Activated T-helper 1 cell treated with anti-CD3 and anti-CD28 coated beads, Interleukin-12 subunit alpha, Interleukin-12 subunit beta, Interleukin-2, Interleukin-4 antibody, amounts not matched to agents 30 ng/mL and 10 ng/mL and 1 ng/mL, durations not matched to agents 14 hours and 24 hours and 36 hours (primary cell): ENCODE measurements at places on chromosomes 2 and 18.

GRCh38 chr2:74373985-74374384, 6.1 kb downstream of the DCTN1 start:
- H3K4me1 ChIP-seq, result peaks cover 5% of the 10 kb centered on the region
- H3K4me3 ChIP-seq, result no peak overlapping the region
- DNase-seq, result no peak
- H3K27me3 ChIP-seq, result no peaks in the 10 kb centered on the region

GRCh38 chr2:229057976-229058553, 213.0 kb downstream of the PID1 start:
- no peaks in the 10 kb centered on the region for H3K4me1 ChIP-seq
- no peak overlapping the region for H3K4me3 ChIP-seq
- H3K36me3 ChIP-seq, result no peaks in the 10 kb centered on the region
- no peak overlapping the region for H3K27ac ChIP-seq

DNA sequence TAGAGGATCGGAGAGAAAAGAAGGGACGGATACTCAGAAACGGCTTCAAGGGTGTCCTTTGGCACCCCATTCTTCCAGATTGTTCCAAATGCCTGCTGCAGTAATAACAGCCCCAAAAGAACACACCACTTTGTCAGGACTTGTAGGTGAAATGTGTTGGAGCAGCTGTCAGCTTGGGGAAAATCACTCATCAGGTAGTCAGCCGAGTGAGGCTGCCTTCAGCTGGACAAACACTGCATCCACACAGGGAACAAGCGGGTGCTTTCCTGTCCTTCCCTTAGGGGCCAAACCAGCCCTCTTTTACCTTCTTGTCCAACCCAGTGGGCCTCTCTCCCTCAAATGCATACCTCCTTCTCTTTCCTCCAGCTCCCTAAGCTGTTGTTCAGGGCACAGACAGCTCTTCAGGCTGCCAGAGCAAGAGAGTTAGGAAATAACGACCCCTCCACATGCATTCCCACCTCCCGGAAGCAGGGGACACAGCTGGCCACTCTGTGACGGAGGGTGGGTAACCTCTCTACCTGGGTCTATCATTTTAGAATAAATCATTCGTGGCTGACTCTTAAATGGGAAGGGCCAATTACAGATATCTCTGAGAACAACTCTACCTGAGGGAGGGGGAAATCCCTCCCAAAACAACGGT, 48.1 kb downstream of the BCL11A start:
- H3K36me3 ChIP-seq, result no peaks in the 10 kb centered on the region
- no peaks in the 10 kb centered on the region for H3K4me1 ChIP-seq

GRCh38 chr2:137913169-137913568, 51.1 kb upstream of the HNMT start:
- no peaks in the 10 kb centered on the region for H3K36me3 ChIP-seq
- no peaks in the 10 kb centered on the region for H3K27me3 ChIP-seq
- H3K4me3 ChIP-seq, result no peak overlapping the region
- DNase-seq, result no peak
- H3K4me1 ChIP-seq, result no peaks in the 10 kb centered on the region
- no peak overlapping the region for H3K27ac ChIP-seq

GRCh38 chr2:217049422-217049821, 189.6 kb upstream of the TNP1 start:
- no peak for DNase-seq
- H3K4me3 ChIP-seq, result no peak overlapping the region
- peaks cover 23% of the 10 kb centered on the region for H3K27me3 ChIP-seq
- H3K36me3 ChIP-seq, result no peaks in the 10 kb centered on the region
- no peak overlapping the region for H3K27ac ChIP-seq
- no peaks in the 10 kb centered on the region for H3K4me1 ChIP-seq

DNA sequence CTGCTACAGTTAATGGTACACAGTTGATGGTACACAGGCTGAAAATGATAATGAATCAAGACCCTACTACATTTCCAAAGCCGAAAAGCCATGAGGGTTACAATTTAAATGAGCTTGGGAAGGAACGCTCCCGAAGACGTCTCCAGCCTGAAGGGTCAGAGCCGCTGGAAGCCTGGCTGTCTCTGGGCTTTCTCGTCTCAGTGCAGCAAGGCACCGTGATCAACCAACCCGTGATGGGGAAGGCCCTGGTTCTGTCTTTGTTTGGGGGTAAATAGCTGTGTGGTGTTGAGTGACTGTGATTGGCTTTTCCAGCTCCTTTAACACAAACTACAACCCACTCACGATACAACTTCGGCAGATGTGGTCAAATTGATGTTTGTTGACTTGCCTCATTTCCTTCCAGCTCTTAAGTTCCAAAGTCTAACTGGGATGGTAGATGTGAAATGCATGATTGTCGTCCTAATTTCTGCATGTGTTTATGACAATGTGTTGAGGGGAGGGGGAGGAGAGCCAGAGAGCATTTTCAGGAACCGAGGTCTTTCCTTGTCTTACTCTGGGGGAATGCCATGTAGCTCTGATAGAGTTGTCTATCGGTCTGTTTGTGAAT, 59.9 kb upstream of the EML6 start:
- peaks cover 21% of the 10 kb centered on the region for H3K4me1 ChIP-seq
- H3K27ac ChIP-seq, result no peak overlapping the region
- peaks cover 75% of the 10 kb centered on the region for H3K36me3 ChIP-seq

DNA sequence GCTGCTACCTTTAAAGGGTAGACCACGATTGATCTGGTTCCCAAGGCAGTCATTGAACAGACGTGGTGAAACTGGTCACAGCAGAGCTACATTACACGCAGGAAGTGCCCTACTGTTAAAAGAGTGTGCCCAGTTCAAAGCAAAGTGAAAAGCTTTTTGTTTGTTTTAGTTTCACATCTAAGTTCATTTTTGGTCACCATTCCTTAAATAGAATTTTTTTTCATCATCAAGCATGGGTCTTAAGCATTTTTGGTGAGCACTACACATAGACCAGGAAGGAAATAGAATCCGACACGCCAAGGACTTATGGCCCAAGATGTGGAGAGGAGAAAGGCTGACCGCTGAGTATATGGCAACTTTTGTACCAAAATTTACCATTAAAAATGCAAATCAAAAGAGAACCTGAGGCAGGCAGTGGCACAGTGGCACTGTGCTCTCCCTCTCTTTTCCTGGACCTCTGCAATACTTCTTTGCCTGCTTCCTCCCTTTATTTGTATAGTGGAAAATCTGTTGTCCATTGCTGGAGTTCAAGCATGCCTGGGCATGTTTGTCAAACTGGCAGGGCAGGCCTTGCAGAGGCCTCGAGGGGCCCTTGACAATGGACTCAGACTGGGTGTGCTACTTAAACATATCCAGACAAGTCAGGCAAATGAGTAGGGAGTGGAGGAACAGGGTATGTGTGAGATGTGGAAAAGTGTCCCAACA, 42.6 kb upstream of the HNRNPA3 start:
- no peaks in the 10 kb centered on the region for H3K36me3 ChIP-seq
- peaks cover 33% of the 10 kb centered on the region for H3K4me1 ChIP-seq
- DNase-seq, result no peak

- H3K4me1 ChIP-seq, result peaks cover 63% of the 10 kb centered on the region
- no peak overlapping the region for H3K4me3 ChIP-seq
- H3K27me3 ChIP-seq, result no peaks in the 10 kb centered on the region
- DNase-seq, result no peak
Observed at GRCh38 chr2:148513427-148513826, 131.1 kb upstream of the EPC2 start.

- H3K4me3 ChIP-seq, result no peak overlapping the region
- no peak for DNase-seq
- H3K36me3 ChIP-seq, result no peaks in the 10 kb centered on the region
- no peaks in the 10 kb centered on the region for H3K4me1 ChIP-seq
Observed at GRCh38 chr2:23083966-23084365, 301.0 kb upstream of the KLHL29 start.

DNA sequence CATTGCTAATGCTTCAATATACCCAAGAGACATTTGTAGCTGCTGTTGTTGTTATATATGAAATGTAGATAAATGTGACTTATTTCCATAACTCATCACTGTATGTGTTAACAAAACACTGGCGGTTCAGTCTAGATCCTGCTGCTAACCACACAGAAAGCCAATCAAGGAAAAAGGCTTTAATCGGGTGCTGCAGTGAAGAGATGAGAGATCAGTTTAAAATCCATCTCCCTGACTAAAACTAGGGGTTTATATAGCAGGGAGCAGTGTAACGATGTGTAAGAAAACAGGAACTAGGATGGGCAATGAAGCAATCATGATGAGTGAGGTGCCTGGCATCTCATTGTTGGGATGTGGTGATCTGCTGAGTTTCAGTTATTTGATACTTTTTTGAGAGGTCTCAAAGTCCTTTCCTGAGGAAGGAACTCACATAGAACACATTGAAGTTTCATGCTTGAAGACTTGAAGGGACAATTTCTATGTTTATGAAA, 677.7 kb upstream of the CDH7 start:
- no peak for DNase-seq
- H3K27me3 ChIP-seq, result no peaks in the 10 kb centered on the region
- H3K4me1 ChIP-seq, result no peaks in the 10 kb centered on the region
- H3K4me3 ChIP-seq, result no peak overlapping the region

GRCh38 chr2:55954306-55955035, 30.9 kb upstream of the EFEMP1 start:
- H3K4me3 ChIP-seq, result no peak overlapping the region
- DNase-seq, result no peak
- no peaks in the 10 kb centered on the region for H3K4me1 ChIP-seq
- H3K27me3 ChIP-seq, result peaks cover under 1% of the 10 kb centered on the region

- no peak overlapping the region for H3K4me3 ChIP-seq
- no peaks in the 10 kb centered on the region for H3K27me3 ChIP-seq
- no peaks in the 10 kb centered on the region for H3K4me1 ChIP-seq
- no peaks in the 10 kb centered on the region for H3K36me3 ChIP-seq
Observed at GRCh38 chr2:104140361-104140760, 713.6 kb upstream of the POU3F3 start.

GRCh38 chr2:20614201-20615067, 36.5 kb downstream of the HS1BP3 start:
- no peak overlapping the region for H3K4me3 ChIP-seq
- no peak overlapping the region for H3K27ac ChIP-seq
- peaks cover 2% of the 10 kb centered on the region for H3K27me3 ChIP-seq

GRCh38 chr2:28610583-28611201, 114.8 kb downstream of the PLB1 start:
- H3K27me3 ChIP-seq, result no peaks in the 10 kb centered on the region
- peak overlapping the region; percentile 47 for H3K4me3 ChIP-seq
- H3K27ac ChIP-seq, result peak overlapping the region; percentile 29
- H3K4me1 ChIP-seq, result peaks cover 30% of the 10 kb centered on the region

GRCh38 chr2:223109341-223109740, 57.4 kb downstream of the KCNE4 start:
- no peaks in the 10 kb centered on the region for H3K4me1 ChIP-seq
- no peak overlapping the region for H3K27ac ChIP-seq
- H3K36me3 ChIP-seq, result no peaks in the 10 kb centered on the region
- no peak for DNase-seq

GRCh38 chr18:75264195-75264594, 53.6 kb downstream of the TSHZ1 start:
- H3K27me3 ChIP-seq, result no peaks in the 10 kb centered on the region
- DNase-seq, result no peak
- peaks cover 14% of the 10 kb centered on the region for H3K4me1 ChIP-seq
- no peak overlapping the region for H3K4me3 ChIP-seq
- H3K27ac ChIP-seq, result no peak overlapping the region
- H3K36me3 ChIP-seq, result peaks cover 2% of the 10 kb centered on the region

- H3K4me1 ChIP-seq, result no peaks in the 10 kb centered on the region
- no peaks in the 10 kb centered on the region for H3K36me3 ChIP-seq
- H3K27me3 ChIP-seq, result peaks cover 7% of the 10 kb centered on the region
- DNase-seq, result no peak
- H3K4me3 ChIP-seq, result no peak overlapping the region
Observed at GRCh38 chr2:227623226-227623625, 5.9 kb downstream of the SCYGR4 start.

DNA sequence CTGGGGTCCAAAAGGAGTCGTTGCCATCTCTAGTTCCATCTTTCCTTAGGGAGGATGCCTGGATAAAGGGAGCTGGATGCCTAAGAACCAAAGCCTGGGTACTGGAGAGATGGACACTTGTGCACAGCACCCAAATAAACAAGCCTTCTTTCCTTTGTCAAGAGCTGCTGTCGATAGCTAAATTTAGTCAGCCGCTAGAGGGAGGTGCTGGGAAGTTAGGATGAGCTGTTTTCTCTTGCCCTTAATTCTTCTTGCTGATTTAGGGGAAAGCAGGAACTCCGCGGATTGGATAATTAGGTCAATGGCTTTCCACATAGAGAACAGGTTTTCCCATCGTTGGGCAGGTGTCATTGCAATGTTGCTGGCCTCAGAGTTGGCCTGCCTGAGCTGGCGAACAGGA, 30.9 kb upstream of the SERPINB12 start:
- H3K27ac ChIP-seq, result no peak overlapping the region
- no peaks in the 10 kb centered on the region for H3K4me1 ChIP-seq
- DNase-seq, result no peak
- H3K36me3 ChIP-seq, result no peaks in the 10 kb centered on the region
- H3K4me3 ChIP-seq, result no peak overlapping the region

DNA sequence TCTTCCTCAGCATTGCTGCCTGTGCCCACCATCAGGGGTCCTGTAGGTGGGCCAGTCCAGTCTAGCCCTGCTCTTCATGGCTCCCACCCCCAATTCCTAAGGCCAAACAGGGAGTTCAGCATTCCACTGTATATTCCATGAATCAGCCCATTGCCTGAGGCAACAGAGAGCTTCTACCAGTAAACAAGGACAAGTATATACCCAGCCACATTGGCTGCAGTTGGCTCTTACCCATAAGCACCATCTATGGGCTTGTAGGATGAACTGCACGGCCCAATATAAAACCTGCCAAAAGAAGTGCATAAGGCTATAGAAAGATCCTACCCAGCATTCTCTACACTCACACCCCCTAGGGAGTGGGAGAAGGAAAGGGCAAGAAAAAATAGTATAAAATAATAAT, 95.1 kb upstream of the SALL3 start:
- no peak overlapping the region for H3K4me3 ChIP-seq
- peaks cover 2% of the 10 kb centered on the region for H3K27me3 ChIP-seq
- no peaks in the 10 kb centered on the region for H3K36me3 ChIP-seq
- DNase-seq, result no peak
- H3K27ac ChIP-seq, result no peak overlapping the region

- no peak for DNase-seq
- no peak overlapping the region for H3K27ac ChIP-seq
- no peak overlapping the region for H3K4me3 ChIP-seq
- peaks cover 3% of the 10 kb centered on the region for H3K27me3 ChIP-seq
Observed at GRCh38 chr2:43020990-43021669, 205.3 kb downstream of the ZFP36L2 start.

GRCh38 chr2:109607766-109608165, 6.0 kb downstream of the SEPTIN10 start:
- H3K27ac ChIP-seq, result no peak overlapping the region
- no peak overlapping the region for H3K4me3 ChIP-seq
- H3K27me3 ChIP-seq, result peaks cover 48% of the 10 kb centered on the region
- DNase-seq, result no peak

DNA sequence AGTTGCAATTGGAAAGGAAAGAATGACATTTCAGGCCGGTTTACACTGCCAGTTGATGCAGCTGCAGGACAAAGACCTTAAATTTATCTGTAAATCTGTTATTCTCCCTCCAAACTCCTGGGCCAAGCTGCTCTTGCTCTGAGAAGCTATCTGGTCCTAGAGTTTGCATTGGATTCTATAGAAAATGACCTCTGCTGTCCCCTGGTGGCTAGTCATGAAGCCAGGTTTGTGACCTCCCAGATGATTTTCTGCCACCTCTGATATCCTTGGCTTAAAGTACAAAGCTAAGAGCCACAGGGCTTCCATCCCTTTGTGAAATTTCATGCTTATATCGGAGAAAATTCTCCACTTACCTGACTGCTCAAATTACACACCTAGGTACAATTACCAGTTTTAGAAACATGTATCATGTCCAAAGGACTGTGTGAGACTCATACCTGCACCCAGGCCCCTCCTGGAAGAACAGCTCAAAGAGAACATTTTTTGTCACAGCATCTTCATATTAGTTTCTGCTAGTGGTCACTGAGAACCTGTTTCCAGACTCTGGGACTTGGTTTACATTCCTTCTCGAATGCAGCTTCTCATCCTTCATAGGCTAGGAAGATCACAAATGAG, 28.9 kb upstream of the IER3IP1 start:
- peak; percentile 5 for DNase-seq
- peaks cover 18% of the 10 kb centered on the region for H3K27me3 ChIP-seq
- no peaks in the 10 kb centered on the region for H3K4me1 ChIP-seq
